ENCODE measurements at places on chromosomes 7 and 10.

- DNase-seq = no peak
These were observed 52.0 kb downstream of the TCAF1 start for GRCh38 chr7:143849785-143850479.

- DNase-seq = no peak
These were observed 24.6 kb upstream of the ZNF716 start for GRCh38 chr7:57425239-57425944.

GRCh38 chr10:58641708-58642107, 129.0 kb downstream of the BICC1 start:
- DNase-seq = no peak

DNA sequence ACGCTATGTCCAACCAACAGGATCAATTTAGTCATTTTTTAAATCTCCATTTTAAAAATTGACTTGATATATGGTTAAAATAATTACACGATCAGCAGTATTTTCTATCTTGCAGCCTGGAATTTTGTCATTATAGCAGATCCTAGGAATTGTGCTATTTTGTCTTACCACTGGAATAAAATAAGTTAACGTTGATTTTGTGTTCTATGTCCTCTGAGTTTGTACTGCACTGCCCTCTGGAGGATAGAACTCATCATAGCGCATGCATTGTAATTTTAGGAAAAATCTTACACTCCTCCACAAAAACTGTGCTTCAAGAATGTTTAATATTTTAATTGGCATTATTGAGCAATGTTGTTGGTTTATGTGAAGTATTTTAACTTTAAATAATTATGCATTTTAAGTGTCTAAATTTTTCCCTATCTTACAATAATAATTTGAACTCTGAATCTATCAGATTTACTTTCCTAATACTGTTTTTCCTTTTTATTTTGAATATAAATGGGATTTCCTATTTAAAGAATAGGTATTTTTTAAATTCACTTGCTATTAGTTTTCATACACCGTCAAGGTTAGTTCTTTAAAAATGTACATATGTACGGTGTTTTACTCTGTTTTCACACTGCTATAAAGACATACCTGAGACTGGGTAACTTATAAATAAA, 220.1 kb downstream of the PPP1R3A start:
- DNase-seq = no peak

DNA sequence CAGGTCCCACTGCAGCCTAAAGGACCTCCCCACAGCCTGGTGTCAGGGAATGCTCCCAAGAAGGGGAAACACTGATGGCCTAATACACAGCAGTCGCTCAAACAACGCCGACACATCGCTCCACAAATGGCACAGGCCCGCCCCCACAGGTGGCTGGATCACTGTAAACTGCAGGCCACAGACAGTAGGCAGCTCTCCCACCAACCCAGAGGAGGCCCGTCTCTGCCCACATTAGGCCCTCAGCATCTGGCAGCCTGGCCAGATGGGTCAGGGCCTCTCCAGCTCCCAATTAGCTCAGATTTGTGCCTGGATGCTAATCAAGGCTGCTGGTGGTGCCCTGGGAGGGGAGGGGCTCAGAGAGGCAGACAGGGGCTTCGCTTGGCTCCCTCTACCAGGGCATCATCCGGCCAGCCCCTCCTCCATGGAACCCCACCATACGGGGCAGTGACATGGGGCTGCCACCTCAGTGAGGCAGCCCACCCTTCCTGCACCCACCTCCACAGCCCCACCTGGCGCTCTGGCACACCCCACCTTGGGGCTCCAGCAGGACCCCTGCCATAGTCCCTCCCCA, 42.7 kb downstream of the CAMK2B start:
- no peak for DNase-seq

GRCh38 chr10:7922707-7923106, 104.4 kb downstream of the TAF3 start:
- no peak for DNase-seq

GRCh38 chr7:107999779-108000560, 3.0 kb downstream of the LAMB1 start:
- no peak for DNase-seq

- no peak for DNase-seq
These were observed 97.2 kb downstream of the GLRX3 start for GRCh38 chr10:130233426-130233825.

- DNase-seq = no peak
These were observed 574 bp downstream of the UTF1 start for GRCh38 chr10:133230387-133231195.

DNA sequence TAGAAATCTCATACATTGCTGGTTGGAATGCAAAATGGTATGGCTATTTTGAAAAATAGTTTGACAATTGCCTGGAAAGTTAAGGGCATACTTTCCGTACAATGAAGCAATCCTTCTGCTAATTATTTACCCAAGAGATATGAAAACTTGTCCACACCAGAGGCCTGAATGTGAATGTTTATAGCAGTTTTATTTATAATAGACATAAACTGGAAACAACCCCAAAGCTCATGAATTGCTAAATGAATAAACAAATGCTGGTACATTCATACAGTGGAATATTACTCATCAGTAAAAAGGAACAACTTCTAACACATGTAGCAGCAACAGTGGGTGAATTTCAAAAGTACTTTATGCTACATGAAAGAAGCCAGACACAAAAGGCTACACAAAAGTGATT, 42.7 kb downstream of the MMRN2 start:
- no peak for DNase-seq

- no peak for DNase-seq
These were observed 30.3 kb downstream of the MKI67 start for GRCh38 chr10:128095753-128096469.

DNA sequence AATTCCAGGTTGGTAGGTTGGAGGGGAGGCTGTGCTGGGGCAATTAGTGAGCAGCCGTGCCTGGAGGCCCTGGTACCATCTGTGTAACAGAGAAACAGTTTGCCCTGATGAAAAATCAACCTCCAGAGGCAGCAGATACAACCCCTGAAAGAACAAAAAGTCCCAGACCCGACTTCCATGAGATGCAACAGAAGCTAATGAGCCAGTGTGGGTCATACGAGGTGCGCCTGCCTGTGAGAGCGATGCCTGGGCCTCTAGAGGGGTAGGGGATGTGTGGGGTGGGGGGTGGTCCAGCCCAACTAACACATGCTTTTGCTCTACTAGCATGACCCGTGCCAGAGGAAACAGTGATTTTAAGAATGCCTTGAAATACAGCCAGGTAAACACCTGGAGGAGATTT, 39.3 kb downstream of the CELF2 start:
- no peak for DNase-seq

GRCh38 chr10:3484306-3485056, 300.5 kb downstream of the KLF6 start:
- peak; percentile 40 for DNase-seq

DNA sequence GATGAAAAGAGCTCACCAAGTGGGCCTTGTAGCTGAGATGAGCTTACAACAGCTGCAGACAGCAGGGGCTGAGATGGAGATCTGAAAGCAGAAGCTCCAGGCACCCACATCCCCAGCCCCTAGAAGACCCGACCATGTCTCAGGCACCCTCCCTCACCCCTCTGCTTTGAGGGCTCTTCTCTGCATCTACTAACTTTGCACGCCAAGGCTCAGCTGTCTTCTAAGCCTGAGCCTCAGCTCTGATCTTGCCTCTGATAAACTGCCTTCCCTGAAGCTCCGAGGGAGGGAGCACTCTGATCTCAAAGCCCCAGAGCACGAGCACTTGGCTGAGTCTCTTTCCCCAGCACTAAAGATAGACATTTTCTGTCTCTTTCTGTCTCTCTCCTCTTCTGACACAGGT, 42.0 kb downstream of the ANXA8 start:
- DNase-seq = no peak

GRCh38 chr10:86036544-86036831, 330.1 kb downstream of the GRID1 start:
- no peak for DNase-seq

DNA sequence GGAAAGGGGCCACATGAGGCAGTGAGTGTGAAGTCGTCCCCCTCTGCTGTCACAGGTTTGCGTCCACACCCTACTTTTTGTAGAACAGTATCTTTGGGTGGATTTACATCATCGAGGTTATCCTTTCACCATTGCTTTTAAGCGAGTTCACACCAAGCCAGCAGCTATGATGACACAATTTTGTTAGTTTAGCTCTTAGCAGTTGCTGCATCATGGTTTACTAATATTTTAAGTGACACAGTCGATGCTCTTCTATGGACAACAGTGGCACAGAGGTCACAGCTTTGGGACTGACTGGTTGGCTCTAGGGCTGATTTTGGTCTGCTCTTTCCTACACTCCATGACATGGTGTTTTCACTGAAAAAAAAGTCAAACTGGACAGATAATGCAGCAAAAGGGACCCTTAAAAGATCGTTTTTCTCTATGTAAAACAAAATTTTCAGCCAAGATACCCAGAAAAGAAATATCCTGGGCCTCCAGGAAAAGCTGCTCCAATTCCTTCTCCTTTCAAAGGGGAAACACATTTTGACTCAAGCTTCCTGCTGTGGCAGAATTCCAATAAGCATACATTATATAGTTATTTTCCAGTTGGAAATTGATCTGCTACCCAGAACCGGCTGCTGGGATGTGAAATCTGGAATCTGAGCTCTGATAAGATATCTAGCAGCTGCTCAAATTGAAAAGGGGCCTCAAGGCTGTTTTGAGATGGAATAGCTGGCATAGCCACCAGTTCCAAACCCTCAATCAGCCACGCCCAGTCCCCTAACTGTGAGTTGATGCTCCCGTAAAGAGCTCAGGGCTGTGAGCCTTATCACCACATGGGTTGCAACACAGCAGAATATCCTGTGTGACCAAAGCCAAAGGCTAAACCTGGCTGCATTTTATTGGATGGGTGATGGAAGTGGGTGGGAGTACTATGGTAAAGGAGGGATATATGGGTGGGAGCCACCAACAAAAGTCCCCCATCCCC, 114.2 kb downstream of the SMURF1 start:
- DNase-seq = no peak

GRCh38 chr10:47261121-47261520, 38.9 kb upstream of the GDF10 start:
- peak; percentile 40 for DNase-seq

DNA sequence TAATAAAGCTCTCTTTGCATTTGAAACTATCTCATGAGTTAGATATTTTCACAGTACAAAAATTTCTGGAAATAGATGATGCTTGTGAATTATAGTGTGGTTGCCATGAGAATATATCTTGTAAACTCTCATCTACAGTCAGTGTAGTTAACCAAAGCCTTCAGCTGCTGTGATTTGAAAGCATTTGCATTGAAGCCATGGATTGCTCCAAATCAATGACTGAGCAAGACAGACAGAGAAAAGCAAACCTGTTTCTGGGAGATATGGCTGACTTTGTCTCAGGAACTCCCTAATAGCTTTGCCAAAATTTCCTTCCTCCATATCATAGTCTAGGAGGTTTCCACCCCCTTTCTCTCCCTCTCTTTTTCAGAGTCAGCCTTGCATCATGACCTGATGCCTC, 955.3 kb downstream of the REEP3 start:
- no peak for DNase-seq

- no peak for DNase-seq
These were observed 62.4 kb downstream of the EEPD1 start for GRCh38 chr7:36215457-36215765.

- no peak for DNase-seq
These were observed 177.9 kb downstream of the EBF3 start for GRCh38 chr10:129786216-129786615.

DNA sequence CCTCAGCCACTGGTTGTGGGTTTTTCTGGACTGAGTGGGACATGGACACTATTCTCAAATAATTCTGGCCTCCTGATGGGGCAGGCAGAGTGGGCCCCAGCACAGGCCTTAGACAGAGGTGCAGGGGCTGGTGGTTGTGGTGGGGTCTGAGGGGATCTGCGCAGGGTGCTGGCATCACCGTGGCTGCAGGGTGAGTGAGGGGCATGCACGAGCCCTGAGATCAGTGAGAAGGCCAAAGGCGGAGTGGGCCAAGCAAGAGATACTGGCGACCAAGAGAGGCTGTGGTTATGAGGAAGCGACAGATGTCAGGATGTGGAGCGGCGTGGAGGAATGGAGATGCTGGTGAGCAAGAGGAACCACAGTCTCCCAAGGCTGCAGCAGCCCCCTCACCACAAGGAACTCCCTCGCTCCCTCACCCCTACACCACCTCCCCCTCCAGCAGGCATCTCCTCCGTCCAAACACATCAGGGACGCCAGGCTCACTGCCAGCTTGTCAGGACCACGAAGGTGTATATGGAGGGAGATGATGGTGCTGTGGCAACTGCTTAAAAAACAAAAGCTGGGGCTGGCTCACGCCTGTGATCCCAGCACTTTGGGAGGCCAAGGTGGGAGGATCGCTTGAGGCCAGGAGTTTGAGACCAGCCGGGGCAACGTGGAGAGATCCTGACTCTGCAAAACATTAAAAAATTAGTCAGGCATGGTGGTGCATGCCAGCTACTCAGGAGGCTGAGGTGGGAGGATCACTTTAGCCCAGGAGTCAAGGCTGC, 9.6 kb downstream of the PRF1 start:
- DNase-seq = no peak

GRCh38 chr10:112689327-112690072, 242.5 kb downstream of the VTI1A start:
- DNase-seq = no peak

DNA sequence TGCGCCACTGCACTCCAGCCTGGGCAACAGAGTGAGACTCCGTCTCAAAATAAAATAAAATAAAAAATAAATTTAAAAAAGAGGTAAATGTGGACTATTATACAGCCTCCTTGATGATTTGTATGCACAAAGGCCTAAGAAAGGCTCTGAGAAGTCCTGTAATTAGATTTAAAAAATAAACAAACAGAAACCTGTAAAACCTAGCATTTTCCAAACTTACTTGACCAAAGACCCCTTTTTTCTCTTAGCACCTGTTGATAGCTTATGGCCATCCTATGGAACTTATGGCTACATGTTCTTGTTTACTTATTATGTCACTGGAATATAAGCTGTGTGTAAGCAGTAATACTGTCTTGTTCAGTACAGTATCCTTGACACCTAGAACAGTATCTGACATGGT, 5.7 kb downstream of the DNAJC2 start:
- no peak for DNase-seq

- peak; percentile 55 for DNase-seq
These were observed 1.8 kb downstream of the SNCG start for GRCh38 chr10:86960003-86960862.

- no peak for DNase-seq
These were observed 80.7 kb upstream of the MAGI2 start for GRCh38 chr7:79534128-79534527.

DNA sequence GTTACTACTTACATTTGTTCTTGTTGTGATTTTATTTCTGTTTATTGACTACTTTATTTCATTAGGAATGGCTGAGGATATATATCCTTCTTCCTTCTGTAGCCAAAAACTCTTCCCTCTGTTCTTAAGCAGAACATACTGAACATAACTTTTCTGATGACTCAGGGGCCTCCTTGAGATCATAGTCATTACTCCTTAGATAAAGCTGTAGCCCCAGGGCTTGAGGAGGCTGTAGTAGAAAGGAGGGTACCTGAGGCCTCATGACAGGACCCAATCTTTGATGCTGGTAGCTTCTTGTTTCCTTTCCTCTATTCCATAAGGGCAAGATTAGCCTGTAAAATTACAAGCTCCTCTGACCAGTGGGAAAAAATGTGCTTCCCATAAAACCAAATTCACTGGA, 41.2 kb upstream of the FGFR2 start:
- no peak for DNase-seq

- DNase-seq = no peak
These were observed 38.6 kb downstream of the MPLKIP start for GRCh38 chr7:40095695-40096327.

- DNase-seq = no peak
These were observed 450.7 kb upstream of the ZMIZ1 start for GRCh38 chr10:78618050-78618449.

GRCh38 chr7:5381071-5381772, 42.4 kb downstream of the TNRC18 start:
- DNase-seq = no peak

GRCh38 chr7:155965010-155965409, 152.7 kb upstream of the SHH start:
- no peak for DNase-seq

Data from GM19239 (cell line).